ENCODE measurements at places on chromosomes 7 and 10. TPM values are rescaled to one million over a fixed set of nuclear protein-coding genes. Genes with fewer than 3 reads are reported as not detected.

The SPDYE1 gene
- polyA plus RNA-seq: not detected

- DNase-seq: no peak
- no peak overlapping the region for H3K27ac ChIP-seq
- no peak overlapping the region for H3K4me3 ChIP-seq
- no peaks in the 10 kb centered on the region for H3K4me1 ChIP-seq
- H3K36me3 ChIP-seq: no peaks in the 10 kb centered on the region
- H3K27me3 ChIP-seq: no peaks in the 10 kb centered on the region
Observed at GRCh38 chr10:106107706-106108105, 1056.8 kb downstream of the SORCS1 start.

DNA sequence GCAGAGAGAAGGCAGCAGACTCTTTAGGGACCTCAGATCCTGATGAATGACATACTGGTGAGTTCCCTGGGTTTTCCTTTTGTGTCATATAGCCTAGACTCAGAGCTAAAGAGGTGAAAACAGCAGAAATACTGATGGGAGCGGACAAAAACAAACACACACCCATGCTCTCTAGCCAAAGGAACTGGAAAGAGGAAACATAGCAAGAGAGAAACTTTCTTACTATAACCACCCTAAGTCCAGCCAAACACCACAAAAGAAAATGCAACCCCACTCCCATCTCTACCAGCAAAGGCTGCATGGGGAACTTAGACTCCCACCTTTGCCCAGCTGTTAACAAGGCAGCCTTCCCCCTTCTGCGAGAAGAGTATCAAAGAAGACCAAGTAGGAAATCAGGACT lies 16.3 kb downstream of the GSAP start:
- no peaks in the 10 kb centered on the region for H3K4me1 ChIP-seq
- no peaks in the 10 kb centered on the region for H3K27me3 ChIP-seq
- no peaks in the 10 kb centered on the region for H3K36me3 ChIP-seq

The PDK4 gene
- polyA plus RNA-seq: 116 TPM

GRCh38 chr7:83921941-83922607 lies 272.5 kb downstream of the SEMA3A start:
- DNase-seq: no peak
- no peaks in the 10 kb centered on the region for H3K4me1 ChIP-seq
- H3K4me3 ChIP-seq: no peak overlapping the region
- H3K27me3 ChIP-seq: no peaks in the 10 kb centered on the region

The CASTOR2 gene
- 11.1 TPM for polyA plus RNA-seq

The CASD1 gene
- 12.1 TPM for polyA plus RNA-seq

The FANK1 gene
- 0.53 TPM for polyA plus RNA-seq

GRCh38 chr7:159144758-159145489 lies at the start of gene VIPR2:
Gene VIPR2, minus strand, starts transcription at chr7:159144867. Its CDS starts 96 bp downstream, at chr7:159144771.
- H3K4me3 ChIP-seq: peak within 1 kb of the TSS; percentile 82
- peaks cover 21% of the 10 kb centered on the region for H3K27me3 ChIP-seq
- H3K36me3 ChIP-seq: no peaks in the 10 kb centered on the region
- peak; percentile 77 for DNase-seq
- peaks cover 18% of the 10 kb centered on the region for H3K4me1 ChIP-seq

The TMEM229A gene
- polyA plus RNA-seq: not detected

DNA sequence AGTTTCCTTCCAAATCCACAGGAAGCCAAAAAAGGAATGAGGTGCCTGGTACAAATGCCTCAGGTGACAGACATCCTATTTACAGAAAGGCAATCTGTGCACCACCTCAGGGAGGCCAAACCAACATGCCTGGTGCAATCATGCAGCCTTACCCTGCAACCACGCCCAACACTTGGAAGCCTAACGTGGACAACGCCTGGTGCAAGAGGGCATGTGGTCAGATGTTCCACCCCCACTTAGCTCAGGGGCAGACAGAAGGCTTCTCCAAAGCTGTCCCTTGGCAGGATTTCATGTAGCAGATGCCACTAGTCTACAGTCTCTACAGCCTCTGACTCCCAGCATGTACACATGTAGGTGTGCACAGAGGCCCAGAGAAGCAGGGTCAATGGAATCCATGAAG lies 89.5 kb downstream of the KCNMA1 start:
- H3K27me3 ChIP-seq: no peaks in the 10 kb centered on the region
- H3K27ac ChIP-seq: no peak overlapping the region
- DNase-seq: no peak

DNA sequence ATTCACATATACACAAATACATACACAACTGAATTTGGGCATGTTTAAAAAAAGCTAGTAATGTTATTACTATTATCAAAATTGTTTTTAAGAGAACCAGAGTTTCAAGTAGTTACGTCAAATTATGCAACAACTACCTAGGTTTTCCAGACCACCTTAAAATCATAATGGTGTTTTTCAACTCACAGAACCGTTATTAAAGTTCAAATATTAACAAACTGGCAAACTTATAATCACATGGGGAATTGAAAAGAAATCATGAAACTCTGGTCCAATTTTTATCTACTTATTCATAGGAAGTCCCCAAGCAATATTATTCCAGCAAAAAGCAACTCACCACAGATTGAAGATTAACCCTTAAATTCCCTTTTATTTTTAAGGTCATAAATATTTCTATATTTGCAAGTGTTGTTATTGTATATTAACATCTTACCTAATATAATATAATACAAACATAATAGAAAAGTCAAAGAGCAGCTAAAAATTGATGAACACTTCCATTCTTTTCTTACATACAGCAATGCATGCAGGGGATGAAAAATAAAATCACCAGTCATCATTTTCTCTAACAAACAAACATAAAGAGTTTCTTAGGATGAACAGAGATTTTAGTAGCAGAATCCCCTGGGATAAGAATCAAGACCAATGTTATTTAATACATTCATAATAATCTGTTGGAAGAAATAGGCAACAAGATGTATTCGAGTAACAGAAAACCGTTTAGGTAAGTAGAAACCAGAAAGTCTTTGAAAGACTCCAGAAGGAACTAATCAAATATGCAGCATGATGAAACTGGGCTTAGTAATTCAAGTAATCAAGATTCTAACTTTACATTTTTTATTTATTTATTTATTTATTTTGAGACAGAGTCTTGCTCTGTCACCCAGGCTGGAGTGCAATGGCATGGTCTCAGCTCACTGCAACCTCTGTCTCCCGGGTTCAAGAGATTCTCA lies 391.1 kb downstream of the PARD3 start:
- H3K36me3 ChIP-seq: no peaks in the 10 kb centered on the region
- H3K27ac ChIP-seq: no peak overlapping the region
- DNase-seq: no peak
- no peak overlapping the region for H3K4me3 ChIP-seq
- H3K27me3 ChIP-seq: no peaks in the 10 kb centered on the region
- peaks cover 17% of the 10 kb centered on the region for H3K4me1 ChIP-seq

DNA sequence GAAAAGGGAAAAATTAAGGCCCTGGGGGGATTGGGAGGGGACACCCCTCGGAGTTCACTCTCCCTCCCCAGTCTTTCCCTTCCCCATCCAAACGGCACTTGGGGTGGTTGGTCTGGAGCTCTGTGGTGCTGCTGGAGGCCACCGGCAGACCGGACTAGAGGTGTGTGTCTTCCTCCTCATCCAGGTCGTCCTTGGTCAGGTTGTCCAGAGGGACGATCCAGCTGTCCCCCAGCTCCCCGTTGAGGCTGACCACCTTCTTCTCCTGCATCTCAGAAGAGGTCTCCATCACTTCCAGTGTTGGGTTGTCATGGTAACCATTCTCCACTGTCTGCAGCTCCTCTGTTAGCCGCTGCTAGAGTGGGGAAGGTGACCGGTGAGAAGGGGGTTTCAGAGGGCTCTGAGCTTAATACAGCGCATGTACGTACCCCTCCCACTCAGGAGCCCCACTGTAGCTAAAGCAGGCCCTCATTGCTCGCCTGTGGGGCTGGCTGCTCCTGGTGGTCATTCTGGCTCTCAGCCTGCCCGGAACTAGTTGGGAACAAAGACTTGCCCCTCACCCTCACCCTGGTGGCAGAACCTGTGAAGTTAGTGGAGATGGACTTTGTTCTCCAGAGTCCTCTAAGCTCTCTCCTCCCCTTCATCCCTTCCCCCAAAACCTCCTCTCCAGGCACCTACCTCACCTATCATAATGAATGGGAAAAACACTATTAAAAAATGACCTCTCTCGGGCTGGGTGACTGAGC lies 52.1 kb downstream of the PODXL start:
- no peak overlapping the region for H3K4me3 ChIP-seq
- DNase-seq: no peak
- peaks cover 76% of the 10 kb centered on the region for H3K36me3 ChIP-seq

DNA sequence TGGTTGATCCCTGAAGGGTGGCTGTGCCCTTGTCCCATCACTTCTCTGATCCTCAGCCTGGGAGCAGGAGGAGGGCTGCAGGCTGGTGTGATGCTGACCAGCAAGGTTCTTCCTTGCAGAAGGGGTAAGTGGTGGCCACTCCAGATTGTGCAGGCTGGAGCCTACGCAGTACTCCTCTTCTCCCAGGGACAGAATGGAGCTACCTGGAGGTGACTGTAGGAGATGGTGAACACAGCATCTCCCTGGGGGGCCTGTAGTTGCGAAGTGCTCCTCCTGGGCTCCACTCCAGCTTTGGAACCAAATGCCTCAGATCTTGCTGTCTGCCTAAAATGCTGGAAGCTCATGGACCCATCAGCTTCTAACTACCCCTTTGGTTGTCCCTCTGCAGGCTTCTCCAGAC lies 323.6 kb upstream of the PODXL start:
- H3K4me3 ChIP-seq: no peak overlapping the region
- peaks cover 10% of the 10 kb centered on the region for H3K27me3 ChIP-seq
- no peaks in the 10 kb centered on the region for H3K4me1 ChIP-seq
- no peak overlapping the region for H3K27ac ChIP-seq

- H3K27ac ChIP-seq: peak overlapping the region; percentile 91
- no peaks in the 10 kb centered on the region for H3K36me3 ChIP-seq
Observed at GRCh38 chr7:2757361-2757903, 69.4 kb downstream of the AMZ1 start.

DNA sequence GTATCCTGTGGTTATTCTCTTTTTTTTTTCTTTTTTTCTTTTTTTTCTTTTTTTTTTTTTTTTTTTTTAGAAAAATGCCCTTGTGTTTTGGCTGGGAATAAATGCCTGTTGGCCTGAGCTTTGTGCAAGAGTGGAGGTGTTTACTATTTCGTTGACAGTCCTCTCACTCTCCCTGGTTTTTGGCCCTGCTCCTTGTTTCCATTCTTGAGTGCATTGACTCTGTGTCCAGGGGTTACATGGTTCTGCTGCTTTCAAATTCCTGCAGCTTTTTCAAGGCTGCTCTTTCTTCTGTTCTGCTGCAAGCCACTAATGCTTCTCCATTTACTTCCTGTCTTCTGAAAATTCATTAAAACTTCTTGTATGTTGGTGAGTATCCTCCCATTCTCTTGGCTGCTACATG lies 59.7 kb upstream of the TBX20 start:
- DNase-seq: no peak
- no peak overlapping the region for H3K4me3 ChIP-seq
- no peaks in the 10 kb centered on the region for H3K4me1 ChIP-seq
- no peak overlapping the region for H3K27ac ChIP-seq
- no peaks in the 10 kb centered on the region for H3K36me3 ChIP-seq

The ASZ1 gene
- polyA plus RNA-seq: not detected

DNA sequence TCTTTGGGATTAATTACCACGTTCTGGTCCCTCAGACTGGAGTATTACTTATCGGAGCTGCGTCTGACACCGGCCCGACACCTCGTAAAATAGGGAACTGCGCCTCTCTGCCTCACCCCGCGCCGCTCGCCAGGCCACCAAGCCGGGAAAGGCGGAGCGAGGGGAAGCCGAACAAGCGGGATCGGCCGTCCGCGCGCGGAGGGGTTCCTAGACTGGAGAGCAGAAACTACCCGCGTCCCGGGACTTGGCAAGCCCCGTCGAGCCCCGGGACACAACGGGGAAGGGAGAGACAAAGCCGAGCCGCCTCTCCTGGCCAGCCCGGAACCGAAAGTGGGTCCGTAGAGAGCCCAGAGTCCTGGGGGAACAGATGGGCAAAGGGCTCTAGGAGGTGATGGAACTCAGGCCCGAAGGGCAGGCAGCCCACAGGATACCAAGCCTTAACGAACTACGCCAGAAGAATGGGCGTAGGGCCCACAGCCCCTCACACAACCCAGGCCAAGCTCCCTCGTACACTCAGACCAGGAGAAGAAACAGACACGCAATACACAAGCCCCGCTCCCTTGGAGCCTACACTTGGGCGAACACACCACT lies 6.5 kb downstream of the LBX1 start:
- H3K4me1 ChIP-seq: peaks cover 43% of the 10 kb centered on the region
- no peak for DNase-seq

The ASNS gene
- polyA plus RNA-seq: 8.3 TPM

The CLDN15 gene
- 3.6 TPM for polyA plus RNA-seq

- no peak overlapping the region for H3K4me3 ChIP-seq
- H3K27ac ChIP-seq: no peak overlapping the region
- no peaks in the 10 kb centered on the region for H3K36me3 ChIP-seq
- no peaks in the 10 kb centered on the region for H3K27me3 ChIP-seq
- H3K4me1 ChIP-seq: peaks cover 16% of the 10 kb centered on the region
- DNase-seq: peak; percentile 49
Observed at GRCh38 chr10:73159038-73159648, 8.7 kb downstream of the ECD start.

DNA sequence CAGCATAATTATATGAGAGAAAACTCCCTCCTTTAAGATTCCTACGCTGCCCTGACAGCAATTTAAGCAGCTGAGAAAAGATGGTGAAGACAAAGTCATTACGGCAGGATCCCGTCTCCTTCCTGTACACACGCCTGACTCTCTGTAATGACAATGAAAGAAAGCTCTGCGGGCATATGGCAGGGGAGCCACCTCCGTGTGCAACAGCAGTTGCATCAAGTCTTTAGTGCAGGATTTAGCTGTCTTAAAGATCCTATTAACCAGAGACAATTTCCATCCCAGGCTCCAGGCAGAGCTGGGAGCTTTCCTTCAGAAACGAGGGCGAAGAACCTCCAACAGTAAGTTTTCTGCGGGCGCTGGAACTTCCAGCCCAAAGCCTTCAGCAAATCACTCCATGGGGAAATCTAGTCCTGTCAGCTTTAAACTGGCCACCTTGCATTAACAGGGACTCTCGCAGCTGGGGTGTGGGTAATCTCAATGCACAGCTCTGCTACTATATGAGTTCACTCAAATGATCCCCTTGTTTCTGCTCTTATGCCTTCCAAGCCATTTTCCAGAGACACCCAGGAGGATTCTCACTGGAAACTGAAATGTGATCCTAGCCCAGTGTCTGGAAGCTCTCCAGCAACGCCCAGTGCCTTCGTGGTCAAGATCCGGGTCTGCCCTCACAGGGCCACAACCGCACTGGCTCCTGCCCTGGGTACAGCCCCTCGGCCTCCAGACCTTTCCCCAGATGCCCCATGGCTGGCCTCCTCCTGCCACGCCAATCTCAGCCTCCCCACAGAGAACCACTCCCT lies 74.9 kb downstream of the CTBP2 start:
- peak overlapping the region; percentile 82 for H3K27ac ChIP-seq
- H3K4me1 ChIP-seq: peaks cover 69% of the 10 kb centered on the region
- DNase-seq: no peak
